ENCODE measurements at places on chromosomes 16 and 17.

DNA sequence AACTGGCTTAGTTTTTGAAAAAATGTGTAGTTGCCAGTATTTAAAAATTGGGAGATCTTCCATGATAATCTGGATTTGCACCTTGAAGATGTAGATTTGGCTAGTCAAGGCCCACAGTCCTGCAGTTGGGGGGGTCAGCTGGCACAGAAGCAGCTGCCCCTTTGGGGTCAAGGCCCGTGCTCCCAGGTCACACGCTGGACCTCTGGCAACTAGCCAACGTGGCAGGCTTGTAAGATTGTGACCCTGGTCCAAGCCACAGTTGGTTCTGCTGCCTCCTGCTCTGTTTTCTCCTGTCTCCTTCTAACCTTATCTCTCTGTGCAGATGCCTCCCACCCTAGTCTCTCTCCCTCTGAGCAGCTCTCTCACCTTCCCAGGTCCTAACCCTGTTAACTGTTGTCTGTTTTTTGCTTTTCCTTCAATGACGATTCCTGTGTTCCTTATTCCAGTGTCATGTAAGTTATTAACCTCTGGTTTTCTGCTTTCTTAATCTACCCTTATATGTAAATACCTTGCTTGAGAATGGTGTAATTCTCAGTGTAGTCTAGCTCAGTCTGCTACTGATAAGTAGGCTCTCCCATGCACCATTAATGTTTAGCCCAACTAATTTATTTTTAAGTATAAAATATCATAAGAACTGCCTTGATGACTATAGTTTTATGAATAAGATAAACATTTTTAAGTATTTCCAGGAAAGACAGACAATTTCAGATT is 27.9 kb downstream of the CLEC16A start:
- no peak for DNase-seq

GRCh38 chr17:68011199-68011665 is 15.0 kb upstream of the C17orf58 start:
- DNase-seq: no peak

GRCh38 chr17:8288336-8289102 is at the start of gene RANGRF:
RANGRF (plus strand) TSS chr17:8288670; CDS start chr17:8288789, 119 bp downstream.
- DNase-seq: peak; percentile 68

DNA sequence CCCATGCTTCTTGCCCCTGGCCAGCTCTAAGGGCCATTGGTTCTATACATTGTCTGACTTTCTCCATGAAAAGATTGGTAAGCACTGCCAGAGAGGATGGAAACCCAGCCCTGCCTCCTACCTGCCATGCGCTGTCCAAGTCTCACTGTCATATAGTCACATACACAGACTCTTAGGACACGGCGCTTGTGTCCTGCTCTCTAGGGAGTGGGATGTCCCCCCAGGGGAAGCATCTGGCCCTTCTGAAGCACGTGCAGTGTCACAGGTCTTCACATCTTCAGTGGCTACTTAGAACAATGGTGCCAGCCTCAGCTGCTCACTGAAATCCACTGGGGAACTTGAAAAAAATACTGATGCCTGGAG is 38.7 kb downstream of the MYO18A start:
- no peak for DNase-seq

DNA sequence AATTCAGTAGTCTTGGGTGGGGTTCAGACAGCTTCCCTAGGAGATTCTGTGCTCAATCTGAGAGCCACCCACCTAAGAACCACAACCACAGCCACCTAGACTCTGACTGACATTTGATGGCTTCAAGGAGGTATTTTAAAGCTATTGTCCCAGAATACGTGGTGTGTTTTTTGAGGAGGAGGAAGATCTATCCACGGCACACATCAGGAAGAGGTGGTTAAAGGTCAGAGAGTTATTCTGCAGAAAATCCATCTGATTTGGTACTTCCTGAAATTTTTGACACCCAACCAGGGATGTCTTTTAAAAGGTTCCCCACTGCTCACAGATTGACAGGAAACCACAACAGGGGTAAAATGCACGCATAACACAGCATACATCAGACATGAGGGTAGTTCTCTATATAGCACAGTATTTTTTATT is 25.1 kb downstream of the SMARCE1 start:
- no peak for DNase-seq

- no peak for DNase-seq
Observed at GRCh38 chr16:78629173-78629572, 529.7 kb downstream of the WWOX start.

GRCh38 chr16:65062736-65063583 is 58.9 kb downstream of the CDH11 start:
- DNase-seq: no peak

DNA sequence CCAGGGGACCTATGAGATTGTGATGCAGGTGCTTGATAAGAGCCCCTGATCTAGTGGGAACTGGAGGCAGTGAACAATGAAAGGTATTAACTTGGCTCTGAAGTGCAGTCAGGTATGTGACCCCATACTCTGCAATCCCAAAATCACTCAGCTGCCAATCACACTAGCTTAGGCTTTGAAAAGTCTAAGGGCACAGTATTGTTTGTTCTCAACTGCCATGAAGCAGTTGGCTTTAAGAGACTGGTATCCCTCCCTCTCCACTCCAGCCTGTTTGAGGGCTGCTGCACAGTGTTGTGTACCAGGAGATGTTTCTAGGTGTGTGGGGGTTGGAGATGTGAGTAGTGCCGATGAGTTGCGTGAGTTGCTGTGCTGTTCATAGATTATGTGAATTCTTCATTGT is 2.4 kb downstream of the YPEL2 start:
- DNase-seq: no peak

- no peak for DNase-seq
Observed at GRCh38 chr17:76011951-76012350, 11.3 kb downstream of the CDK3 start.

DNA sequence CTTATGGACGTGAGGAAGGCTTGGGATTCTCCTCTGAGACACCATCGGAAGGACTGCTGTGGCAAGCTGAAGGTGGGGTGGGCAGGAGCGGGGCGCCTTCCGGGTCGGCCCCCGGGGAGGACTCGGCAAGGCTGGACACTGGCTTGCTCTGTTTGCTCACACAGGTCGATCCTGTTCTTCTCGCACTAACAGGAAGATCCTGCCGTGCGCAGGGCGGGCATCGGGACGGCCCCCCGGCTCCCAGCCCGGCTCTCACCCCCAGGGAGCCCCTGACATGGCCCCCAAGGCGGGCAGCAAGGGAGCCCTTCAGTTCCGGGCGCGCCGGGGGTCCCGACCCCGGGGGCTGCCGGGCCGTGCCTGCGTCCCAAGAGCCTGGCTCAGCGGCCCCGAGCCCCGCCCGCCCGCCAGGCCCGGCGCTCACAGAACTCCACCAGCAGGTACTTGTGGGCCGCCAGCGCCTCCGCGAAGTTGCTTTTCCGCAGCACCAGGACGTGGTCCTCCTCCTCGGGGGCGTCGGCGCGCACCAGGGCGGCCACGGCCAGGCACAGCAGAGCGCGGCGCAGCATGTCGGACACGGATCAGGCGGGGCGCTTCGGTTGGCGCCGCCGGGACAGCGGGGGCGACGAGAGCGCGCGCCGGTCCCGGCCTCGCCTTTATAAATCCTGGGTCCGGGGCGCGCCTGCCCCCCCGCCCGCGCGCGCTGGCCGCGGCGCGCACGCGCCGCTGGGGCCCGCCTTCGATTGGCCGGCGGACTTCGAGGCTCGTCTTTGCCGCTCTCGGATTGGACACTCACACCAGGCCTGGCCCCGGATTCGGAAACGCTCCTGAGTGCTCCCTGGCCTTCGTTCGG is at the start of gene P4HB:
Gene P4HB, minus strand, starts transcription at position 630 of the 850 bp plus-strand sequence. Its CDS starts 64 bp downstream, at position 566.
- DNase-seq: no peak

DNA sequence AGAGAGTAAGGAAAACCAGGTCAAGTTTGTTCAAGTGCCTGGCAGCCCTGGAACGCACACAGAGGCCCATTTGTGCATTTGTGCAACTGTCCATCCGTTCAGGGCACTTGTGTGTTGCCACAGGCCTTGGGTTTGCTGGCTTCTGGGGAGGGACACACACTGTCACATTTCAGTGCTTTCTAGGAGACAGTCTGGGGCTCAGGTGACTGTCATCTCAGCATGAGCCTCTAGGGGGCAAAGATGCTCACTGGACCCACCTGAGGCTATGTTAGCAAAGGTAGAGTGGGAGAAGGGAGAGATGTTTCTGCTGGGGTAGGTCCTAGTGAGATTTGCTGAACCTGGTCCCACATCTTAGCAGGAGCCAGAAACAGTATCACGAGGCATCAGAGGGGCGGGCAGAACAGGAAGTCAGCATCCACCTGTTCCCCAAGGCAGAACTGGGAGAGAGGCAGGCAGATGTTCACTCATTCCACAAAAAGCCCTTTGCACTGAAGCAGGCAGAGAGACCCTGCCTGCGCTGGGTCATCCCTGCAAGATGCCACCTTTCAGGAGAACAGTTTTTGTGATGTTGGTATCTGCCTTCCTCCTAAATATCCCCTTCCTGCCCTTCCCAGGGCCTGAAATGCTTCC is 48.5 kb downstream of the RAI1 start:
- no peak for DNase-seq

DNA sequence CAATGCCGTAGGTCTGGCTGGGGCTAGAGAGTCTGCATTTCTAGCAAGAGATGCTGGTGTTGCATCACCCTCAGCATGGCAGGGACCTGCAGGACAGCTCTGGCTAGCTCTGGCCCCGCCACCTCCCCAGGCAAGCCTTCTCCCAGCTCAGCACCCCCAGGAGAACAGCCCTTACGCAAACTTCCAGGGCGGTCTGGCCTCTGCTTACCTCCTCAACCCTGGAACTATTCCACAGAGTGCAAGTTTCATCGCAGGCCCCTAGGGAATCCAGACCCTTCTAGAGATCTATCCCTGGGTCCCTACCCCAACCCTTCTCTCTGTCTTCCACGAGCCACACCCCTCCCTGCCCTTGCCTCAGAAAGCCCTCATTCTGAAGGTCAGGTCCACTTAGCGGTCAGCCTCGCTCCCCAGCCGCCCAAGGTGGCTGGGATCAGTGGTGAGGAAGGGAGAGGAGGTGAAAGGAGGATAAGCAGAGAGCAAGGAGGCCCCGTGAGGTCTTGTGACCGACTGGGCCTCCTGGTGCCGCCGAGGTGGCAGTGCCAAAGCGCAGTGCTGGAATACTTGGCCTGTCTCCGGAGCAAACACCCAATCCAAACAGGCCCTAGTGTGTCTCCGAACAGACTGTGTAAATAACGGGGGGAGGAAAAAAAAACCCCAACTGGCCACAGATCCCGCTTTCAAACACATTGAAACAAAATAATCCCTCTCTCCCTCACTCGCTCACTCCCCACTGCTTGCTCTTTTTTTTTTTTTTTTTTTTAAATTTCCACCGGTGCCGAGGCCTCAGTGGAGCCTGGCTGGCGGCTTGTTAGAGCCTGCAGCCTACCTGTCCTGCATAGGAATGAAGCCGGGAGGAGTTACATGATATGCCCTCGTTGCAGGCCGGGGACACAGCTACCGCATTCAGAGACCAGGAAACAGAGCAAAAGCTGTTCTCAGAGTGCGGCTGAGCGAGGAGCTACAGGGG is 380.9 kb downstream of the SOX9 start:
- DNase-seq: no peak

DNA sequence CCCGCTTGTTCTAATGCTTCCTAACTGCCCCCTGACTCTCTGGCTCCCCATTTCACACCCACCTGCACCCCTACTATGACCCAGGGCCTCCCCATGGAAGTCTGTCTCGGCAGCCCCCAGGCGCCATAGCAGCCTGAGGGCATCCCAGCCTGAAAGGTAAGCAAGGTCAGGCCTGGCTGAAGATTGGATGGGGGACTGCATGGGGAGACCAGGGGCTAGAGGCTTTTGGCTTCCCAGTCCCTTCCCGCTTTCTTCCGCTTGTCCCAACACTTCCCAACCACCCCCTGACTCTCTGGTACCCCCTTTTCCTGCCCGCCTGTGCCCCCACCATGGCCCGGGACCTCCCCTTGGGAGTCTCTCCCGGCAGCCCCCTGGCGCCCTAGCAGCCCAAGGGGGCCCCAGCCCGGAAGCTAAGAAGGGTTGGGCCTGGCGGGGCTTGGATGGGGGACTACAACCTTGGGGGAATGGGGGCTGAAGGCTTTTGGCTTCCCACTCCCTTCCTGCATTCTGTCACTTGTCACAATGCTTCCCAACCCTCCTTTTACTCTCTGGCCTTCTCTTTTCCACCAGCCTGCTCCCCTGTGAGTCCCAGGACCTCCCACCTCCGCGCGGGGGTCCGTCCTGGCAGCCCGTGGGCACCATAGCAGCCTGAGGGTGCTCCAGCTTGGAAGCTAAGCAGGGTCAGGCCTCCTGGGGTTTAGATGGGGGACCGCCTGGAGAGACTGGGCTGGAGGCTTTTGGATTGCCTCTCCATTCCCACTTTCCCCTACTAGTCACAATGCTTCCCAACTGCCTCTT is 2288.4 kb downstream of the TP53TG3F start:
- no peak for DNase-seq

DNA sequence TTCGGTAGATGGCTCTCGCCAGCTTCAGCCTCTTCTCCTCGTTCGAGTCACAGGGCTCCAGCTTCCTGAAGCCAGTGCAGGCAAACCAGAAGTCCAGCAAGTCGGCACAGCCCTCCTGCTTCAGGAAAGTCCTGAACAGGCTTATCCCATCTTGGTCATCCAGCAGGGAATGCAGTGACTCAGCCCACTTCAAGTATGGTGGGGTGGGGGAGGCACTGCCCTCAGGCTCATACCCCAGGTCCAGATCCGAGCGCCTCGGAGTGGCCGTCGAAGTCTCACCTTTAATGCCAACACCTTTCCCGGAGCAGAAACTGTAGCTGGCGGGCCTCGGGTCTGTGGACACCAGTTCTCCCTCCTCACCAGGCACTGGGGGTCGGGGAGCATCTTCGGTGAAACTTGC is 5.9 kb downstream of the AXIN1 start:
- no peak for DNase-seq

DNA sequence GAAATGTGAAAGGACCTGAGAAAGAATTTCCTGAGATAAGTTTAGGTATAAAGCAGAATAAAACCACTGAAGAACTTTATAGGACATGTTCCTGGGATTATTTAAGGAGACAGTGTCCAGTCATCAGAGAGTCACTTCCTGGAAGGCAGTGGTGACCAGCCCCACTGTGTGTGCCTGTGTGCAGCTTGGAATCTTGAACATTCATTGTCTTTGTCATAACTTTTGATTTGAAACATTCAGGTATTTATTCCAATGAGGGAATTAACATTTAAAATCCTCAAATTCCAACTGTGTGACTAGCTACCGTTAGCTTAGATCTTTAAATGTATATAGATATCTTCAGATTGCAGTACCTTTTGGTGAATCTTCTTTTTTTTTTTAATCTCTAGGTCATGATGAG is 61.7 kb upstream of the MRC2 start:
- no peak for DNase-seq

- DNase-seq: peak; percentile 82
Observed at GRCh38 chr17:49581648-49581998, 6.0 kb downstream of the NXPH3 start.

- DNase-seq: no peak
Observed at GRCh38 chr17:8327303-8327649, 12.4 kb upstream of the ODF4 start.

DNA sequence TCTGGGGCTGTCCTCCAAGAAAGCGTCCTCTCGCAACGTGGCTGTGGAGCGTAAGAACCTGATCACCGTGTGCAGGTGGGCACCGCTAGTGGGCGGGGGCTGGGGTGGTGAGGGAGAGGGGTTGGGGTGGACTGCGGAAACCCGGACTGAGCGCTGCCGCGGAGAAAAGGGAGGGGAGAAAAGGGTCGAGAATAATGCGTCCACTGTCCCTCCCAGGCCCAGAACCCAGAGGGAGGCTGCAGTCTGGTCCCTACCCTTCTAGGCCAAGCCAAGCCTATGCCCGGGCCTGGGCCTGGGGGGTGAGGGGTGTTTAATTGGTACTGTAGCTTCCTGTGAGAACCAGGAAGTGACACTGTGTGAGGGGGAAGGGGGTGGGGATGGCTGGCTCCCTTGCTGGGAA is 464 bp downstream of the RUNDC3A start:
- DNase-seq: no peak

GRCh38 chr16:13529193-13529982 is 390.6 kb upstream of the ERCC4 start:
- no peak for DNase-seq

- DNase-seq: no peak
Observed at GRCh38 chr16:8107296-8107695, 483.0 kb downstream of the TMEM114 start.
